ENCODE measurements at places on chromosomes 16 and 17.
A peak's percentile ranks its signal among the peaks of the same experiment; 100 is the strongest.

DNA sequence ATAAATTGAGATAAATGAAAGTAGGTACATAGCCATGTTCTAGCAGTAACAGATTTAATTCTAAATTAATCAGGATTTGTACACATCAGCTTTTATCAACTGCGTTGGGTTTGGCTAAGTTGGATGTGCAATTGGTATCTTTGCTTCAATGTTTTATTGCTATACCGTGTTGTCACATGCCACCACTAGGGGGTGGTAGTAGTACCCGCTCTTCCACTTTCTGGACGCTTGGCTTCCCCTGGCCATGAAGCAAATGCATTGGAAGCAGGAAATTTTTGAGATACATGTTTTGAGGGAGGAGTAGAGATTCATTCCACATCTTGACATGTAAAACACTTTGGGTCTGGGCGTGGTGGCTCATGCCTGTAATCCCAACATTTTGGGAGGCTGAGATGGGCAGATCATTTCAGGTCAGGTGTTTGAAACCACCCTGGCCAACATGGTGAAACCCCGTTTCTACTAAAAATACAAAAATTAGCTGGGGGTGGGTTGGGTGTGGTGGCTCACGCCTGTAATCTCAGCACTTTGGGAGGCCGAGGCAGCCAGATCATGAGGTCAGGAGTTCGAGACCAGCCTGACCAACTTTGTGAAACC, 58.6 kb downstream of the EMP2 start:
- DNase-seq: peak; percentile 80

GRCh38 chr17:33099252-33099651, 107.6 kb downstream of the SPACA3 start:
- no peak for DNase-seq

DNA sequence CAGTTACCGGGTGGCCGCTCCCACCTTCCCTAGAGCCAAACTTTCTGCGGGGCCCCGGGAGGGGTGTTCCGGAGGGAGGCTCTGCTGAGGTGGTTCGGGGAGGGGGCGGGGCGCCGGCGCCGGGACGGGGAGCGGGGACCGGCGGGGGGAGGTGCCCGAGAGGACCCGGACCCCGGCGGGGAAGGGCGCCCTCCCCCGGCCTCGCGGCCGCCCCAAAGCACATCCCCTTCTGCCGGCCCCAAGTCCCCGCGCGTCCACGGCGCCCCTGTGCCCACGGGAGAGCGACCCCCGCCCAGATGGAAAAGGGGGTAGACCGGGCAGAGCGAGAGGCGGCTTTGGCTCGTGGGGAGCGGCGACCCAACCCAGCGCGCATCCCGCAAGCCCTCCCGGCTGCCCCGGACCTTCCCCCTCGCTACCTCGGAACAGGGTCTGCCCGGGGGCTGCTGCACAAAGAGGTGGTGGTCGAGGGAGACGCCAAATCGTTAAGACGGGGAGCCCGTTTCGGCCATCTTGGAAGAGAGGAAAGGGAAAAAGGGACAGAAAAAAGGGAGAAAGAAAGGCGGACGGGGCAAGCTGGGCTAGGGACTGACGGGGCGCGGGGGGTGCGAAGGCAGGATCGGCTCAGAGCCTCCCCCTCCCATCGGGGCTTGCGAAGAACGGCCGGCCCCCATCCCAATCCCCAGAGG, 530 bp downstream of the PCGF2 start:
- DNase-seq: peak; percentile 86

DNA sequence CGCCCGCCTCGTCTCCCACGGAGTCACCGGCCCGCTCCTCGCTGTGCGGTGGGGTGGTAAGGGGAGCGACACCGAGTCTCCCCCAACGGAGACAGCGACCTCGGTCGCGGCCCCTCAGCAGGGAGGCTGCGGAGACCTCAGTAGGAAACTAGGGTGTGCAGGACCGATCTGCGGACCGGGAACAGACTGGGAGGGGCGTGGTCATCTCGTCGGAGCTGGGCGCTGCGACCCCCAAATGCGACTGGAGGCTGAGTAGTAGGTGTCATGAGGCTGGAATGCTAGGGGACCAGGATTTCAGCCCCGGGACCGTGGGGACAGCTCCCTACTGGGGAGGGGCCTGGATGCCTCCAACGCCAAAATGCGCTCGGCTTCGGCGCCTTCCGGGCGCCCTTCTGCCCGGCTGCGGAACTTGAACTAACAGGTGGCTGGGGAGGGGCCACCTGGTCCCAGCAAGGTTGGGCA, 1.3 kb downstream of the CACNG4 start:
- no peak for DNase-seq

GRCh38 chr17:57612202-57613071, 132.7 kb downstream of the CCDC182 start:
- peak; percentile 96 for DNase-seq

GRCh38 chr17:65515512-65515911, 45.9 kb downstream of the AXIN2 start:
- no peak for DNase-seq

- no peak for DNase-seq
Observed at GRCh38 chr17:8649157-8650118, 18.9 kb upstream of the MYH10 start.
